Brain (organoid and tissue), 16 donors: ENCODE measurements at places on chromosomes 4 and X.

DNA sequence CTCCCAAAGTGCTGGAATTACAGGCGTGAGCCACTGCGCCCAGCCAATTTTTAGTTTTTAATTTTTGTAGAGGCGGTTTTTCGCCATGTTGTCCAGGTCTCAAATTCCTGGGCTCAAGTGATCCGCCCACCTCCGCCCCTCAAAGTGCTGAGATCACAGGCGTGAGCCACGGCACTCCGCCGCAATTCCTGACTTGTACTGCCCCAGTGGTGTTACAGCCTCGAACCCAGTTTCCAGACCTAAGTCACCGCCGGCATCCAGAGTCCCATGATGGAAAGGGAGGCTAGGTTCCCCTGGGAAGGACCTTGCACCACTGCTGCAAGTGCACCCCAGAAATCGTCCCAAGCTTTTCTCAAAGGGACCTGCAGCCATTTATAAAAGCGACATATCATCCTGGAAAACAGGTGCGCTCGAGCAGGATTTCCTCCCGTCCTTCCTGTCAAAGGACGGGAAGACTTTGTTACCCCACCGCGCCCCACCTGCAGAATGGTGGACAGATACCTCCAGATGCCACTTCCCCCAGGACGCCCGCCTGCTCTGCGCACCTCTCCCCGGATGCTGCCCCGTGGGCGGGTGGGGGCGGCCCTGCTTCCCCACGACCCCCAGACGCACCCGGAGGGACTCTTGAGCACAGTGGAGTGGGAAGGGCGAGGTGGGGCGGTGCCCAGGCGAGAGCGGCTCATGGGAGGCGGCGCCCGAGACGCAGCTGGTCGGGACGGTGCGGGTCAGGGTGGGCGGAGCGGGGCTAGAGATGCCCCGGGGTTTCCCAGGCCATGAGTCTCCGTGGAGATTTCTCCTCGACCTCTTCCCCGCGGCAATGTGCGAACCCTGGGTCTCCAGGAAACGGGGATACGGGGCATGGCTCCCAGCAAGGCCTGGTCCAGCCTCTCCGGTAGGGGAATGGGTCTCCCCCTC is 947 bp upstream of the RPL10 start:
- DNase-seq, result peak; percentile 73

DNA sequence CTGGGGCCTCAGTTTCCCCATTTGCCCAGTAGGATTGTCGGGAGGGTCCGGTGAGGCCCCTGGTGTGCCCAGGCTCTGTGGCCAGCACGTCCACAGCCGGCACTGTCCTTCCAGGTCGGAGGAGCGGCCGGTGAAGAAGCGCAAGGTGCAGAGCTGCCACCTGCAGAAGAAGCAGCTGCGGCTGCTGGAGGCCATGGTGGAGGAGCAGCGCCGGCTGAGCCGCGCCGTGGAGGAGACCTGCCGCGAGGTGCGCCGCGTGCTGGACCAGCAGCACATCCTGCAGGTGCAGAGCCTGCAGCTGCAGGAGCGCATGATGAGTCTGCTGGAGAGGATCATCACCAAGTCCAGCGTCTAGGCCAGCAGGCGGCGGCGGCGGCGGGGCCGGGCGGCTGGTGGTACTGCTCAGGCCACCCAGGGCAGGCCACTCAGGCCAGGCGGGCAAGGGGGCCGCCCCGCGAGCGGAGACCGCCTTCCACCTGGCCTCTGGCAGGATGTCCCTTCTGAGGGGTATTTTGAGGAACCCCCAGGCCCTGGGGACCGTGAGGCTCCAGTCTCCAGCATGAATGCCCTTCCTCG is 6.7 kb downstream of the MSANTD1 start:
- no peak for DNase-seq

- peak; percentile 85 for DNase-seq
Observed at GRCh38 chrX:115233497-115234455, at the start of gene LRCH2. TSS of gene LRCH2 (minus strand) at chrX:115234096. CDS start at chrX:115234041, 55 bp downstream.

- no peak for DNase-seq
Observed at GRCh38 chr4:98794565-98795205, 134.2 kb downstream of the EIF4E start.

- DNase-seq, result no peak
Observed at GRCh38 chr4:174425669-174426068, 96.6 kb downstream of the HPGD start.

DNA sequence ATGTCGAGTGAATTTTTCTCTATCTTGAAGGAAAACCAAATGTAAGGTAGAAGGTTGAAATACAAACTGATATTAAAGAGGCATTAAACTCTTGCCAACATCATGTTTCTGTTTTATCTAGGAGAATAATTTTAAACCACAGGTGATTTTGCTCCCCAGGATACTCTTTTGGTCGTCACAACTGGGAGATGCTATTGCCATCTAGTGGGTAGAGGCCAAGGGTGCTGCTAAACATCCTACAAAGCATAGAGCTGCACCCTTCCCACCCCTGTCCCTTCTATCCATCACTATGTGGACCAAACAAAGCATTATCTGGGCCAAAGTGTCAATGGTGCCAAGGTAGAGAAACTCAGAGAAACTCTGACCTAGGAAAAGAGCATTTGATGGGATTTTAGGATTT is 154.6 kb upstream of the MAGEB2 start:
- peak; percentile 7 for DNase-seq

DNA sequence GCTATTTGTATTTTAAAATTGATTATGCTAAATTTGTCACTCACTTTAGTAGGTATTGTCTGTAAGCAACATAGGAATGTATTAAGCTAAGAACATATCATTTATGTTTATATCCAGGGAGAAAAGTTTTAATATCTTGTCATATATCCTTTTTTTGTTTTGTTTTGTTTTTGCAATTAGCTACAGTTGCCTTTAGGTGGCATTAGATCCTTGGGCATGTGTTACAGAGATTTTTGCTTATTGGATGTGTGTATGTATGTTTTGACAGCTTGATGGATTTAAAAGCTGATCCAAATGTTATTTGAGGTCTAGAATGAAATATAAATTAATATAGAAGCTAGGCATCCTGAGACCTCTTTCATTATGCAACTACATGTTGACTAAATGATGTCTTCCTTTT is 36.1 kb upstream of the OTUD4 start:
- DNase-seq, result peak; percentile 47

GRCh38 chrX:40172401-40173142 is 74.8 kb upstream of the BCOR start:
- peak; percentile 35 for DNase-seq

DNA sequence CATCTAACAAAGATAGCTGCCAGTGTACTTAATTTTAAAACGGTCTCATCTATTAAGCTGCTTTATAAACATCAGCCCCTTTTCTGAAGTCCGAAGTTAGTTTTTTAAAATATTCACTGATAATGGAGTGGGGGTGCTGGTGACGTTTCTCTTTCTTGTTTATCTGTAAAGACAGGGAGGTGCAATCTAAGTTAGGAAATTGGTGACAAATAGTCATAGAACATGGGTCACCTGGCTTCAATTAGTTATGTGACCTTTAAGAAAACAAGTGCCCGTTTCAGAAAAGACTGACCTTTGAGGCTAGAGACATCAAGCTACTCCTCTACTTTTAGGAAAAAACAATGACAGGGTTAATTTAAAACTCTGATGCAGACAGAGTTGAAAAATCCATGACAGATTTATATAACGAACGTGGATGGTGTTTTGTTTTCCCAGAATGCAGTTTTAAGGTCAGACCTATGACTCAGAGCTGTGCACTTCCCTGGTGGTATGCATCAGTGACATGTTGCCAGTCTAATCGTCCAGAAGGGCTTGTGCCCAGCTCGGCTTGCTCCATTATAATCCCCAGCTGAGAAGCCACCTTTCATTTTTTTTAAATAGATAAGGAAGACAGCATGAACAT is 38.2 kb downstream of the FHL1 start:
- DNase-seq, result no peak

DNA sequence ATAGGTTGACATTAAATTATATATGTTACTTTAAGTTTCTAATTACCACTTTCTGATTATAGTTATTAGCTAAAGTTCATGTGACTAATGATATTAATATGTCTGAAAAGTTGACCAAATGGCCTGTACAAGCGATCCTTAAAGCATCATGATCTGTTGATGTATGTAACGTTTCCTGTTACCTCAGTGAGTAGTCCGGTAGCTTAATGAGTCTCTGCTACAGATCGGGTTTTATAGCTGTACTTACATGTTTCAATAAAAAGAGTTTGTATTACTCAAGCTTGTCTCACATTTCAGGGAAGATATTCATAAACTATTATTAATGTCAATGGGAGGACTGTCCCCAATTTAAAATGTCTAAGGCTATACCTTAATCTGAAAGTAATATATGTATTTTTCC is 246.3 kb downstream of the PPP3CA start:
- no peak for DNase-seq

GRCh38 chrX:99078301-99078700 is 1331.8 kb downstream of the PCDH19 start:
- DNase-seq, result no peak

- no peak for DNase-seq
Observed at GRCh38 chr4:187940299-187940698, 55.3 kb upstream of the ZFP42 start.

DNA sequence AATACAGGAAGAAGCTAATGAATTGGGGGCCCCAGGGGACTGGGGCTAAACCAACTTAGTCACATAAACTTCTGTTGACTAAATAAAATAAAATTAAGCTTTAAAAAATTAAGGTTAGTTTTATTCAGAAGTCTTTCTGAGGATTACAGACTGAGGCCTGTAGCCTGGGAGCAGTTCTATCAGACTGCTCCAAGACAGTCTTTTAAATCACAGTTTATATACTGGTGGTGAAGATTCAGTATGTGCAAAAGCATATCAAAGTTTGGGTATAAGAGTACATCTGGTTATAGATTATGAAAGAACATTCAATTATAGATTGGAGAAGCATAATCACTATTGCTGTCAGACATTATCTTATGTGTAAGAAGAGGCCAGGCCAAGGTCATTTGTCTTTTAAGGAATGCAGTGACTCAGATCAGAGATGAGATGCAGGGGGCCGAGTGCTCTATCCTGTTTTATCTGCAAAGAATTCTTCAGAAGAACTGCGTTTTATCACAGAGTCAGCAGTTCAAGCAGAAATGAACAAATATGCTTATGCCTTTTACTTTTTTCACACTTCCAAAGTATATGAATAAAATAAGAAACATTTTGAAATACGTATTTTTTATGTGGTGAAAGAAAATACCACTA is 109.4 kb downstream of the PDHA2 start:
- no peak for DNase-seq

- DNase-seq, result no peak
Observed at GRCh38 chr4:15343581-15343980, 84.3 kb upstream of the C1QTNF7 start.

GRCh38 chr4:184849185-184849584 is 23.4 kb upstream of the ACSL1 start:
- no peak for DNase-seq

- peak; percentile 62 for DNase-seq
Observed at GRCh38 chr4:337932-338758, 531 bp downstream of the ZNF141 start.

DNA sequence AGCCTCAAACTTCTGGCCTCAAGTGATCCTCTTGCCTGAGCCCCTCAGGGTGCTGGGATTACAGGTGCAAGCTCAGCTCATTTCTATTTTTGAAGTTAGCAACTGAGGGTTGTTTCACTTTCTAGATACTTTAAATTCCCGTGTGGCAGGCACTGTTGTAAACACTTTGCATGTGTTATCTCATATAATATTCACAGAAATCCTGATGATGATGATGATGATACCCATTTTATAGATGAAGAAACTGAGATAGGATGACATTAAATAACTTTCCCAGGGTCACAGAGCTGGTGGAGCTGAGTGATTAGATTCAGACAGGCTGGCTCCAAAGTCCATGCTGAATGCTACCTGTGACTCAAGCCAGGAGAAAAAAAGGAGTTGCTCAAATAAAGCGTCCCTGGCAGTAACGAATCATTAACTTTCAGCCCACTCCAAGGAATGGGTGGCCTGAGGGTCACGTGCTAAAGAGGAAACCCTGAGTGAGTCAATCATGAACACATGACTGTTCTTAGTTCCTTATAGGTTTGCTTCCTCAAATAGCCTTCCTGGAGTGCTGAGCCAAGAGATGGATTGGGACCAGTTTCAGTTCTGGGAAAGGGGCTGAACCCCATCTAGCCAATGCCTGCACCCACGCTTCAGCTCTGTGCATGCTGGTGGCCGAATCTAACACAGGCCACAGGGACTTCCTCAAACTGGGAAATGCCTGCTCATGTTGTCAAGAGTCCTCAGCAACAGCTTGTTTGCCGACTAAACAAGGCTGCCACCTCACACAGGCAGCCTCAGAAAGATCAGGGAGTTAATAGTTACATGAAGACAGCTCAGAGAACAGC is 52.8 kb downstream of the RBM47 start:
- peak; percentile 13 for DNase-seq

DNA sequence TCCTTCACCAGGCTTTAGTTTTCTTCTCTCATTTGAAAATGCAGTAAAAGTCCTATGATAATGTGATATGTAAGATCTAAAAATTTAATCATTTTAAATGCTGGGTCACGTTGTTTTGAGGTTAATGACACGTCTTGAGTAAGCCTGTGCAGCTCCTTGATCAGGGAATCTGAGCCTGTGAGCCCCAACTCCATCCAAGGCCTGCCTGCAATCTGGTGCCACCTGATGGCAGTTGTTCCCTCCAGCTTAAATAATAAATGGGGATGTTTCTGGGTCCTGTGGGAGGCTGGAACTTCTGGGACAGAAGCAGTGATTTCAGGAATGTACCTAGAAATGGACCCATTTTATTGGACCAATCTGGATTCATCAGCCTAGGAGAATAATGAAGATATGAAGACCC is 455.4 kb upstream of the ADGRL3 start:
- no peak for DNase-seq

DNA sequence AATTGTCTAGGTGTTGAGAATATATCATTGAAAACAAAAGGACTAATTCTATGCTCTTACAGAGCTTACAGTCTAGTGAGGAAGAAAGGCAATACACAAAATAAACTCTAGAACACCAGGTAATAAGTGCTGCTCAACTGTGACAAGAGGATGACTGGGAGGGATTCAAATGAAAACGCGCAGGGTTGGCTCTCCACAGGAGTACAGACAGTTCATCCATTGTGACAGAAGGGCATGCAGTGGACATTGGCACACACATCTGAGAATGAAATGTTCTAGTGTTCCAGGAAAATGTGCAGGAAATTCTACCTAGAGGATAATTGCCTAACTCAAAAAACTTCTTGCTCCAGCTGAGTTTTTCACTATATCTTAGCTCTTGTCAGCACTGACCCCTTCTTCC is 492.0 kb downstream of the IDS start:
- DNase-seq, result no peak

DNA sequence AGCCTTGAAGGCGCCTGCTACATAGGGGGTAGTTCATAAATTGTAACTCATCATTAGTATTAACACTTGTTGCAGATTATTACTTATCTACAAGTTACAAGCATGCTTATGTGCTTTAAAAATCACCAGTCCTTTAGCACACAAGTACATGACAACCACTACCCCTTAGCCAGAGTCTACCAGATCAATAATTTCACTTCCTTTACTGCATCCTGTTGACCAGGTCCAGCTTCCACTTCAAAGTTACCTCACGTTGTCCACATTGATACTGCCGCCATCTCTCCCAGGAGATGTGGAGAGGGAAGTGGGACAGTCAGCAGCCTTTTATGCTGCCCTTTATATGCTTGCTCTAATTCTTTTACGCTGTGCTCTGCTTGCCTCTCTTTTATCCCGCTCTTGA is 231.3 kb upstream of the CXXC4 start:
- no peak for DNase-seq
